ENCODE measurements at places on chromosomes 16 and 17.
A peak's percentile ranks its signal among the peaks of the same experiment; 100 is the strongest.

DNA sequence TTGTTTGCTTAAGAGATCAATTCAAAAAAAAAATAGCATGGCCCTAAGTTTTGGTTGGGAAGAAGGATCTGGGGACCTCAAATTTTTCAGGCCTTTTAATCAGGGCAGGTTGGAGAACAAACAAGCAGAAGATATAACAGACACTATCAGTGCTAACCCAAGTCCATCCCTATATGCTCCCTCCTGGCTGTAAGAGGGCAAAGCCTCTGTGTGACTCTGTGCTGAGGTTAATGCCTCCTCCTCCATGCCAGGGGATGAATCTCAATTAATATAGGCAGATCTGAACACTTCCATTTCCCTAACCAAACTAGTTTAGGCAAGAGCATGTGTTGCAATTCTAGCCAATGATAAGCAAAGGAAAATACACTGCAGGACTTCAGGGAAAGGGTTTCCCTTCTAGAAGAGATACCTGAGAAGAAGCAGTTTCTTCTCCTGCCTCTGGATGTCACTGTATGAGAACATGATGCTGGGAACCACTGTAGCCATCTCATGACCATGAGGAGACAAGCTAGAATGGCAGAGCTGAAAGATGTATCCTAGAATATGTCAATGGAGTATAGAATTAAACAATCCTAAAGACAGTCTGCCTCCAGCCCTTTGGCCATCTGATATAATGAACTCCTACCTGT, 76.0 kb downstream of the CHD9NB start:
- DNase-seq, result peak; percentile 31

GRCh38 chr17:4189280-4189679, 46.3 kb downstream of the CYB5D2 start:
- no peak for DNase-seq

GRCh38 chr16:56792967-56793366, 63.0 kb downstream of the NUP93 start:
- DNase-seq, result no peak

DNA sequence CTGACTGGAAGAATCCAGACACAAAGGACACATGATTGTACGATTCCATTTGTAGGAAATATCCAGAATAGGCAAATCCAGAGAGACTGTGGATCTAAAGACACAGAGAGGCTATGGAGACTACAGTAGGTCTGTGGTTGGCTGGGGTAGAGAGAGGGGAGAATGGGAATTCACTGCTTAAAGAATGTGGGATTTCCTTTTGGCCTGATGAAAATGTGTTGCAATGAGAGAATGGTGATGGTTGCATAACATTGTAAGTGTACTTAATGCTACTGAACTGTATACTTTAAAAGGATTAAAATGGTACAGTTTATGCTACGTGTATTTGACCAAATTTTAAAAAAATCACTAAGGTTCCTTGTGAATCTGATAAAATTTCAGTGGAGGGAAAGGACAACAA, 62.1 kb downstream of the GPRC5B start:
- DNase-seq, result peak; percentile 70

- peak; percentile 41 for DNase-seq
These were observed 8.2 kb upstream of the CD300E start for GRCh38 chr17:74631468-74632450.

- DNase-seq, result no peak
These were observed 11.4 kb downstream of the SPNS2 start for GRCh38 chr17:4509923-4510617.

- no peak for DNase-seq
These were observed 19.6 kb upstream of the CCL2 start for GRCh38 chr17:34235389-34236028.

- DNase-seq, result peak; percentile 46
These were observed 52.9 kb downstream of the TTC19 start for GRCh38 chr17:16052486-16052885.

DNA sequence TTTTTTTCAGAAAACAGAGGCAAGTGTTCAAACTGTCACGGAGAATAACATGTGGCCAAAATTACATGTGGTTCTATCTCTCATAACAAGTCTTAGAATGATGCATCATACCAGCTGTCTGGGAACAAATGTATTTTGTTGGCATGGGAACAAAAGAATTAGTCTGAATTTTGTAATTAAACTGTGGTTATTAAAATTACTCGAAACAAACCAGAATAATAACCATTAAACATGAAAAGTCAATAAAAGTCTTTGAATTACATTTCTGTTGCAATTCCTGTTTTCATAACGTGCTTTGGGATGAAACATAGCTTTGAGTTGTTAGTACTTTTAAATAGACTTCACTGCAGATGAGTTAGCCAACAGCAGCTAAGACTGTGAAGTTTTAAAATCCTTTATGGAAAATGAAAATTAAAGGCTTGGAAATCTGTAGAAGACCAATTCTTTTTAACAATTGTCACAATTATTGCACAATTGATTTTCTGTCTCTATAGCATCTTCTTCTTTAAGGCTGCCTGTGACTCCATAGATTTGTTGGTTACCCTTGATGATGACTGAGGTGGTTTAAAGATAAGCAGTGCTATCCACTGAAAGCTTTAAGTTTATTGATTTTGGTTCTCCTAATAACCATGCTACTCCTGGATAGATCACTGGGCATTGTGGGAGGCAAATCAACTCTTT, 117.9 kb upstream of the AXIN2 start:
- DNase-seq, result peak; percentile 76

DNA sequence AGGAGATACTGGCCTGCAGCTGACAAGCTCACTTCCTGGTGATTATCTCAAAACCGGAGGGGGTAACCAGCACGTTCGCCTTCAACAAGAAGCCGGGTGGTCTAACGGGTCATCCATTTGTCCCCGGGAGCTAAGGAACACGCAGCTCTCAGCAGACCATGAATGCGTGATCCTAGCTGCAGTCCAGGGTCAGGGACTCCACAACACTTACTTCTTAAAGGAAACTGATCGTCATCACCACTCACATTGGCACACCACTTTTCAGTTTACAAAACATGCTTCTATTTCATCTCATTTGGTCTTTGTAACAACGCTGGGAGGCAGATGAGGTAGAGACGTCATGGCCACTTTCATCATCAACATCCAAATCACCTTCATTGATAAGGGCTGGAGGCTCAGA, 25.2 kb downstream of the COTL1 start:
- no peak for DNase-seq

DNA sequence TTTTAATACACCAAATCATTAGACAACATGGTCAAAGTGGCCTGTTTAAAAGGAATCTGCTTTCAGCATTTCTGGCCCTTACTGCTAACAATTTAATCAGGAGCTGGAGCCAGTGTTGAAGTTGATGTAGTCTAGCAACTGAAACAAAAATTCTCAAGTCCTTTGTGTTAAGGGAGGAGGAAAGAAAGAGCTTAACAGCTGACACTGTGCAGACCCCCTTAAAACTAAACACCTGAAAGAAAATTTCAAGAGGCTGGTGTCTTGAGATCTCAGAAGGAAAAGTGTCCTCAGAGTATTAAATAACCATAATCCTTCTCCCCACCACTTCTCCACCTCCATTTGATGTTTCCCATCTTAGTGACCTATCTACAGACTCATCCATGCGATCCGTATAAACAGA, 232.1 kb downstream of the FTO start:
- DNase-seq, result no peak

GRCh38 chr16:23082161-23082788, 67.0 kb downstream of the USP31 start:
- peak; percentile 56 for DNase-seq

GRCh38 chr17:80791758-80792284, 199.8 kb upstream of the CHMP6 start:
- DNase-seq, result peak; percentile 93

DNA sequence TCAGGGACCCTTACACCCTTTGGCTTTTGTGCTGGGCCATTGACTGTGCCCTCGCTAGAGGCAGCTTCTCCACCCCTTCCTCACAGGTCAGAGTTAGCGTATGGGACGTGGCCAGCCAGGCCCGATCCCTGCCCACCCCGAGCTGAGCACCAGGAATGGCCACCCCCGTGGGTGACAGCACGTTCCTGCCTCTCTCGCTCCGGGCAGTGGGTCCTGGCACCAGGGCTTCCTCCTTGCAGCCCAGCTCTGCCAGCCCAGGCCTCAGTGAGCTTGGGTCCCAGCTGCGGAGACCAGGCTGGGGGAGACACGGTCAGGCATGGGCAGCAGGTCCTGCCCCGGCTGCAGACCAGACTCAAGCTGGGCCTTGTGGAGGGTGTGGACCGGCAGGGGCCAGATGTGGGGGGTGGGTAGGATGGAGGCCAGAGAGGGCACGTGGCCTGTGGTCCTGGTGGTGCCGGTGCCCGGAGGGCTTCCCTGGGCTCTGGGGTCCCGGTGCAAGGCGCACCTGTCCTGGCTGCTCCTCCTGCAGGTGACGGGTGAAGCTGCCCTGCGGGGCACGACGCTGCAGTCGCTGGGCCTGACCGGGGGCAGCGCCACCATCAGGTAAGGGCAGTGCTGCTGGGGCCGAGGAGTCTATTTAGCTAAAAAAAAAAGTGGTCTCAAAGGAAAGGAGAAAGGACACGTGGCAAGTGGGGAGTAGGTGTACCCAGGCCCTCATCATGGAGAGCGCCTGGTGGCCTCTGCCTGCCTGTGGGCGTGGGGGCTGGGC, 18.2 kb downstream of the ASPSCR1 start:
- no peak for DNase-seq

DNA sequence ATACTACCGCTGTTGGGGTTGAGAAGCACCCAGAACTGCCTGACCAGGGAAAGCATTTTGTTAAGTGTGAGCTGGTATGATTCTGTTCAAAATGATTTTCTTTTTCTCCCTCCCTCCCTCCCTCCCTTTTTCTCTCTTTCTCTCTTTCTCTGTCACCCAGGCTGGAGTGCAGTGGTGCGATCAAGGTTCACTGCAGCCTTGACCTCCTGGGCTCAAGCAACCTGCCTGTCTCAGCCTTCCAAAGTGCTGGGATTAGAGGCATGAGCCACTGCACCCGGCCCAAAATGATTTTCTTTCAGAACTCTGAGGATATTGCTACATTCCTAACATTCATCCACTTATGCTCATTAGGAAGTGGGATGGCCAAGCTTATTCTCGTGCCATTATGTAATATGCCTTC, 41.3 kb downstream of the SLC47A1 start:
- no peak for DNase-seq

- no peak for DNase-seq
These were observed 30.1 kb upstream of the MTSS2 start for GRCh38 chr16:70715860-70716357.

GRCh38 chr16:68445458-68445857, 2.9 kb downstream of the SMPD3 start:
- no peak for DNase-seq

DNA sequence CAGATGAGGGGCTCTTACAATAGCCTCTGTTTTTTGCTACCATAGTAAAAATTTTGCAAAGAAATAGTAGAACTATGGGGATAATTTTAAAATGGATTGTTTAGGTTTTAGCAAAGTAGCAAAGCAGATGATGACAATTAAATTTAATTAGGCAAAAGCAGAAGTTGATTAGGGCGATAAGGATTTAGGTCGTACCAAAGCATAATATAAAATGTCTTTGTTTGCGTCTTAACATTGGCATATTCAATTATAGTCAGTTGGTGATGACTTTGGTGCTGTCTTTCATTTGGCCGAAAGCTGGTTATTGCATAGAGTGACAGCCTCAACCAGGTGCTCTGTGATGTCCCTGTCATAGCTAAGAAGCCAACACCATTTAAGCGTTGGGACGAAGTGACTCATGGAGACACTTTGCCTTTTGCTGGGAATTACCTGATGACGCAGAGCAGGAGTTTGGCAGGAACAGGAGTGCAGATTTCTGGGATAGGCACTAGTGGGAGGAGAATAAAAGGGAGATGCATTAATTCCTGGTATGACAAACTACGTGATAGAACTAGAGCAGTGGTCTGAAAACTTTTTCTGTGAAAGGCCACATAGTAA, 38.3 kb downstream of the MAP2K6 start:
- no peak for DNase-seq

DNA sequence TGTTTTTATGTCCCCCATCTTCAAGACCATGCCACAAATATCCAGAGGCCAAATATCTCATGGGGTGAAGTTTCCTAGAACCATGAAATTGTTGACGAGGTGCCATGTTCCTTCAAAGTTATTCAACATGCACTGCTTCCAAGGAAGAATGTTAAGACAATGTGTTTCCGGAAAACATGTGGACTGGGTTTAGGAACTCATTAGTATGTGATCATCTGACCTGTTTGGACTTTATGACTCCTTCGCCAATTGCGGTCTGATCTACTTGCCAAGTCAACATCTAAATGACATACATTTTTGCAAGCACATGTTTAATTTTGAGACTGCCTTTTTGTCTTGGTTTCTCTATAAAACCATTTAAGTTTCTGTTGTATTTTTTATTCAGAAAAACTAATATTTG, 234.8 kb downstream of the MAF start:
- peak; percentile 29 for DNase-seq

DNA sequence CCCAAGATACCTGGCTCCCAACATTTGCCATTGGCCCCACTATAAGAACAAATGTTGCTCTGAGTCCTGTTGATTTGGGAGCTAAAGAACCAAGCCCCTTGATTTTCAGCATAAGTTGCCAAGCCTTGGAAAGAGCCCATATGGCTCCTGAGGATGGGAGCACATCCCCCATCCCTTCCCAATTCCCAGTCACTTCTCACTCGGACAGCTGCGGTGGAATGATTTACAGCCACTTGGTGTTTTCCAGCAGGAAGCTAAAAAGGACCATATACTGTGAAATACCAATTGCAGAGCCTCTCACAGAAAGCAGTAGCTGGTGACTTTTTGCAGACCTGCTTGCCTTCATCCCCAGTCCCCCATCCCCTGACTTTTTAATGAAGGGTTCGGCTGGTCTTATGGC, 524.6 kb downstream of the GRIN2A start:
- DNase-seq, result no peak

DNA sequence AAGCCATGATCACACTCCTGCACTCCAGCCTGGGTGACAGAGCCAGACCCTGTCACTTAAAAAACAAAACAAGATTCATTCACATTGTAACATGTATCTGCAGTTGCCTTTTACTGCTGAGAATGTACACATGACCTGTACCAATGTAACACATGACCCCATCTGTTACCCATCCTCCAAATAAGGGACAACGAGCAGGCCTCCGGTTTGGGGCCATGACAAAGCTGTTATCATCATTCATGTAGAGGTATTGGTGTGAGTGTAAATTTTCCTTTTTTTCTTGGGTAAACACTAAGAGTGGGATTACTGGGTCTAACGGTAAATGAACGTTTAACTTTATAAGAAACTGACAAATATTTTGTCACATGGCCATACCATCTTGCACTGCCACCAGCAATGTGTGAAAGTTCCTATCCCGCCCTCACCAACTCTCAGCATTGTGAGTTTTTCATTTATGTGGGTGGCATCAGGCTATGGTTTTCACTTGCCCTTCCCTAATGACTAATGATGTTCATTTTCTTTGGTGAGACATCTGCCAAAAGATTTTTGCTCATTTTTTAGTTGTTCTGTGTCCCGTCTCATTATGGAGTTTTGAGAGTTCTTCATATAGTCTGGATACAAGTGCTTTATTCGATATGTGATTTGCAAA, 145.5 kb downstream of the C16orf78 start:
- no peak for DNase-seq

- DNase-seq, result peak; percentile 26
These were observed 203.9 kb downstream of the CEP112 start for GRCh38 chr17:65987988-65988387.

DNA sequence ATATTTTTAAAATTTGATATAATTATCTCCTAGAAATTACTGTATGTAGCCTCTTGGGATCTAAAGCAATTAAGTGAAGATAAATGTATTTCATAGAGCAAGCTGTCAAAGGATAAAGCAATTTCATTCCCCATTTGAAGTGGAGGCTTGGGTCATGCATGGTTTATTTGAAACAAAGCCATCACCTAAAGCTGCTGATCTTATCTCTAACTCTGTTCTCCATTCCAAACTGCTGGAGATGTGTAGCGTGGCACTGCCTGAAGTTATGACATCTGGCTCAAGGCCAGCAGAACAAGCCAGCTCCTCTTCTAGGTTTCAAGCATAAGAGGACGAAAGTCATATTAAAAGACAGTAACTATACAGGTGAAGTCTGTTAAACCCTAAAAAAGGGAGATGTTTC, 83.9 kb downstream of the HIC1 start:
- DNase-seq, result peak; percentile 66

Data from AG10803 (cell line).